Ureter (tissue), 1 donor: ENCODE measurements at places on chromosomes 1 and 21. TPM values are rescaled to one million over a fixed set of nuclear protein-coding genes. Genes with fewer than 3 reads are reported as not detected.
A peak's percentile ranks its signal among the peaks of the same experiment; 100 is the strongest.

Gene VCAM1
- total RNA-seq = 19.1 TPM

DNA sequence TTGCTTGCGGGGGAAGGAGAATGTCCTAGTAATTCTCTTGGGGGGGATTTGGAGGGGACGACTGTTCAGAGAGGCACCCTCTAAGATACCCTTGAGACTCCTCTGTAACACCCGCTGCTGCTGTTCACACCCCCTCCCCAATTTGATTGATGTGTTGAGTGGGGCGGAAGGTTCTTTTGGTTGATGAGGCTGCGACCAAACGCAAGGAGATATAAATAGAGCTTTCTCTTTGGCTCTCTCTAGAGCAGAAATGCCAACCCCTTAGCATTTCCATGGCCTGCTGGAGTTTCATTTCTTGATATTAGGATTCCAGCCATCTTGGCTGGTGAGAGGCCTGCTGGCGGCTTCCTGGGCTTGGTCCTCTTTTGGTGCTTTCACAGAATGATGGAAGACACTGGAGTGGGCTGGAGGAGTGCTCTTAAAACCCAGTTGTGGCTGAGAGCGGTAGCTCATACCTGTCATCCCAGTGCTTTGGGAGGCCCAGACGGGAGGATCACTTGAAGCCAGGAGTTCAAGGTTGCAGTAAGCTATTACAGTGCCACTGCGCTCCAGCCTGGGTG is 2.0 kb downstream of the PIK3CD start:
- no peak for DNase-seq

DNA sequence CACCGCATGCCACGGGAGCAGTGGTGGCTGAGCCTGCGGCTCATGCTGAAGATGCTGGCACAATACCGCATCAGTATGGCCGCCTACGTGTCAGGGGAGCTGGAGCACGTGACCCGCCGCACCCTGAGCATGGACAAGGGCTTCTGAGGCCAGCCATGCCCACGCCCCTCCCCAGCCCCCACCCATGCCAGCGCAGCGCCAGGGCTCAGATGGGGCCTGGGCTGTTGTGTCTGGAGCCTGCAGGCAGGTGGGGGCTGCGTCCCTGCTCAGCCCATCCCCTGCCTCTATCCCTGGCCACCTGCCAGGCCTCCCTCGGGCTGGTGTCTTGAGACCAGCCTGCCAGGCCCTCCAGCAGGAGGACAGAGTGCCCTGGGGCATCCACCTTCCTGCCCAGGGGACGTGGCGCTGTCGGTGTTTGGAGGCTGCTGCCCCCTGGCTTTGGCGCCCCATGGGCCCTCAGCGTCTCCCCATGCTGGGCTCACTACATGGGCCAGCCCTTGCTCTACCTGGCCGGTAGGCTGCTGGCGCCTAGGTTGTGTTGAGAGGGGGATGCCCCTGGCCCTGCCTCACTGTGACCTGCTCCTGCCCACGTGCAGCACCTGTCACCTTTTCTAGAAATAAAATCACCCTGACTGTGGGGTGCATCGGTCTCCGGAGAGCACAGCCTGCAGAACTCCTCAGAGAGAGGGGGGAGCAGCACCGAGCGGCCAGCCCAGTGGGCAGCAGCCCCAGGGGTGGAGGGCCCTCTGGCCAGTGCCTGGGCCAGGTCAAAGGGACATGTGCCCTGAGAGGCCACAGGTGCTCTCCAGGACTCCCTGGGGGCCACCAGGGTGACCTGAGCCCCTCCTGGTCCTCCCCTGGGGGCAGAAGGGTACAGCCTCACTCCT is 12.2 kb downstream of the CFAP410 start:
- DNase-seq = no peak

DNA sequence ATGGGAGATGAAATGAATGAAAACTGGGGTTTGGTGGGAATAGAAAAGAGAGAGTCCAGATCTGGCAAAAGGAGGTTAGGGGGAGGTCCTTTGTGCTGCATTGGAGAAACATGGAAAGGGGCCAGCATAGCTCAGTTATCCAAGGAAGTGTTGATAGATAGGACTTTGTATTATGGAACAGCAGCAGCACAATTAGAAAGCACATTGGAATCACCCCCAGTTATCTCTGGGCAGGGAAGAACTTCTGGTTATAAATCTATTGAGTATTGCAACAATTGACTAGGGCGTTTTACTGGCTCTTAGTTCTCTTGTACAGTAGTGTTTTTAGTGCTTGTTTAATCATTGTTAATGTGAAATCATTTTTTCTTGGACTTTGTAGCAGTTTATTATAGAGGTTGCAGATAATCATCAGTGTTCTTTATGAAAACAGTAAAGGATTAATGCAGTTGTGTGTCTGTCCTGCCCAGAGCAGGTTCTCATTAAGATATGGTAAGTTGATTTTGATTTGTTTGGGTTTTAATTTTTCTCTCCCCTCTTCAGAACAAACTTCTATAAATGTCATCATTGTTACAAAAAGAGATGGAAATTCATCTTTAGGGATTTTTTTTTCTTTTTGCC is 76.6 kb downstream of the NR5A2 start:
- no peak for DNase-seq

Gene SPRR1A
- 13.8 TPM for total RNA-seq

Gene FUCA1
- total RNA-seq = 72.3 TPM

DNA sequence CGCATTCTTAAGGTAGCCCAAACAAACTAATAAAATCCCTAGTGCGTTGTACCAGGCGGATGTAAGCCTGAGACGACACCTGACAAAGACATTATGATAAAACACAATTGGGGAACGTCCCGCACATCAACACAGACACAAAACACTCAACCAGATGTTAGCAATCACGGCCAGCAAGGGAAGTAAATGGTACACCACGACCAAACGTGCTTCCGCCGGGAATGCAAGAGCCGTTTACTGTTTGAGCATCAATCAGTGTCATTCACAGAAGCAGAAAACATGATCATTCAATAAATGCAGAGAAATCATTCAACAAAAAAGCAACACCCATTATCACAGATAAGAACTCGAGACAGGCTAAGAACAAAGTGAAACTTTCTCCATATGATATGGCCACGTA is 49.4 kb upstream of the COL18A1 start:
- DNase-seq = no peak

DNA sequence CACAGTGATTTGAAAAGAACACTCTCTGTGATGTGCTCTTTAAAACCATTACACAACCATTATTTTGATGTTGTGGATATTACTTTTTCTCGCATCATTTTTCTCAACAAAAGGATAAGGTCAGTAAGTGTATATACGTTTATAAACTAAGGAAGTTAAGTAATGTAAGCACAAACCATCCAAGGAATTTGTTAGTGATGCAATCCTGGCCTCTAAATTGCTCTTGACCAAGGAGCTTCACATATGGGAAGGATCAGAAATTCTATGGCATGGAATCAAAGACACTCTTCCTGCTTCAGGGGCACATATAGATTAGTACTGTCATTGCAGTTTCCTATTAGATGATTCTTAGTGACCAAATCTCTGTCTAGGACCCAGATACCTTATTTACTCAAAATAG is 3.6 kb upstream of the PPP2R5A start:
- DNase-seq = no peak

- DNase-seq = peak; percentile 83
Observed at GRCh38 chr1:110176299-110176956, 26.1 kb downstream of the SLC6A17 start.

- DNase-seq = no peak
Observed at GRCh38 chr21:29658177-29658933, 281.4 kb downstream of the GRIK1 start.
